ENCODE measurements at places on chromosomes 7 and 10.
A peak's percentile ranks its signal among the peaks of the same experiment; 100 is the strongest.

DNA sequence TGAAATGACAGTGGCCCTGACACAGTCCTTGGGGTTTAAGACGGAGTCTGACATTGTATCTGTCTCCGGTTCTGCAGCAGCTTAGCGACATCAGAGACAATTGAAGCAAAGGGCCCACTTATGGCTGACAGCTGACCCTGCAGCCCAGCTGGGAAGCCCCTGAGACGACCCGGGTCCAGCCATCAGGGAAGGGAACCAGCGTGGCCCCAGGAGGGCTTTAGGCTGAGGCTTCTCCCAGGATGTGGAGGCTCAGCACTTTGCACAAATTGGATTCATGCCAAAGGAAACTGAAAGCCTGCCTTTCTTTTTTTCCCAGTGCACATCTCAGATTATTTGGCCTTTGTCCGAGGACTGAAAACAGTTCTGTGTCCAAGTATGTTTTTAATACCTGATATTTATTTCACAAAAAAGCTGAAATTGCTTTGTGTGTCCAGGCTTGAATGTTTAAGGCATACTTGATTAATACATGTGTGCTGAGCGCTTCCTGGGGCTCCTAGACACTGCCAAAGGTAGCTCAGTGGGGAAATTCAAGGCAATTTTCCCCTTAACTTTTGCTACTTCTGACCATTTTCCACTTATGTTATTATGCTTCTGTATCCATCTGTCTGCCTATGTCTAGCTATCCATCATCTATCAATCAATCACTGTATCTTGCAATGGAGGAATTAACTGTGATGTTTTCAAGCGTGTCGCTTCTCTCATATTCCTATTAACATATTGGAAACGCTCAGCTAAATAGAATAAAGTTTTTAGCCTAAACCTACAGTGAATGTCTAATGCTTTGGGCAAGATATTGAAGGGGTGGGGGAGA is 34.8 kb downstream of the KLF6 start:
- no peak for DNase-seq

GRCh38 chr7:27955596-27955995 is 215.6 kb downstream of the TAX1BP1 start:
- DNase-seq = no peak

GRCh38 chr10:81019029-81019890 is 481.6 kb downstream of the SH2D4B start:
- peak; percentile 40 for DNase-seq

DNA sequence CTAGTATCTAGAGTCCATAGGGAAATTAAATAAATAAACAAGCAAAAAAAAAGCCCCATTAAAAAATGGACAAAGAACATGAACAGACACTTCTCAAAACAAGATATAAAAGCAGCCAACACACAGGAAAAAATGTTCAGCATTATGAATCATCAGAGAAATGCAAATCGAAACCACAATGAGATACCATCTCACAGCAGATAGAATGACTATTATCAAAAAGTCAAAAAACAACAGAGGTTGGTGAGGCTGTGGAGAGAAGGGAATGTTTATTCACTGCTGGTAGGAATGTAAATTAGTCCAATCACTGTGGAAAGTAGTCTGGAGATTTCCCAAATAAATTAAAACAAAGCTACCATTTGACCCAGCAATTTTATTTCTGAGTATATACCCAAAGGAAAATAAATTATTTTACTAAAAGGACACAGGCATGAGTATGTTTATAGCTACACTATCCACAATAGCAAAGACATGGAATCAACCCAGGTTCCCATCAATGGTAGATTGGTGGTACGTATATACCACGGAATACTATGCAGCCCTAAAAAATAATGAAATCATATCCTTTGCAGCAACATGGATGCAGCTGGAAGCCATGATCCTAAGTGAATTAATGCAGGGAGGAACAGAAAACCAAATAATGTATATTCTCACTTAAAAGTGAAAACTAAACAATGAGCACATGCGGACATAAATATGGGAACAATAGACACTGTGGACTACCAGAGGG is 366.5 kb upstream of the SEMA3C start:
- no peak for DNase-seq

DNA sequence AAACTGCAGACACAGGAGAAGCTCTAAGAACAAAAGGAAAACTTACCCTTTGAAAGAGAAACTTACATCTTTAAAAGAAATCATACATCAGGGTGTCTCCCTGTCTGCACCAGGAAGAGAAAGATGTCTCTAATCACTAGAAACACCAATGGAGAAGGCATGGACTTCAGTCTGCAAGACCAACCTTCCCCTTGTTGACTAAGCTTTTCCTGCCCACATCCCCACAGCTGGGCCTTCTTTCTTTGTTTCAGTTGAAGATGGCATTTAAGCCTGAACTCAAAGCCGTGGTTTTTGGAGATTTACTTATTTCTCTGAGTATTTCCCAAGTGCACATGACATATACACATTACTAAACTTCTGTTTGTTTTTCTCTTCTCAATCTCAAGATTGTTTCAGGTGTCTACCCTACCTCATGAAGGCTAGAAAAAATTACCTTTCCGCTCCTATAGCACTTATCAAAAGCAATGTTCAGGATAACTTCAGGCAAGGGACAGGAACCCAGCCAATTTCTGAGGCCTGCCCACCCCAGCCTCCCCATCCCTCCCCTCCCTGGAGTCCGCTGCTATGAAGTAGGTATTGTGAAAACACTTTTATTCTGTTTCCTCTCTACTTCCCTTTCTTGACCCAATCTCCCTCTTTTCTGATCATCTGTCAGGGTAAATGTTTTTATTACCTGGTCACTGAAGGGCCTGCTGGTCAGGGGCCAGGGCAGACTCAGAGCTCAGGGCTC is 2.8 kb upstream of the SLC29A3 start:
- peak; percentile 55 for DNase-seq

GRCh38 chr10:1582739-1583138 is 154.6 kb downstream of the ADARB2 start:
- DNase-seq = no peak

GRCh38 chr10:74967911-74968666 is 141.7 kb downstream of the KAT6B start:
- DNase-seq = peak; percentile 29

DNA sequence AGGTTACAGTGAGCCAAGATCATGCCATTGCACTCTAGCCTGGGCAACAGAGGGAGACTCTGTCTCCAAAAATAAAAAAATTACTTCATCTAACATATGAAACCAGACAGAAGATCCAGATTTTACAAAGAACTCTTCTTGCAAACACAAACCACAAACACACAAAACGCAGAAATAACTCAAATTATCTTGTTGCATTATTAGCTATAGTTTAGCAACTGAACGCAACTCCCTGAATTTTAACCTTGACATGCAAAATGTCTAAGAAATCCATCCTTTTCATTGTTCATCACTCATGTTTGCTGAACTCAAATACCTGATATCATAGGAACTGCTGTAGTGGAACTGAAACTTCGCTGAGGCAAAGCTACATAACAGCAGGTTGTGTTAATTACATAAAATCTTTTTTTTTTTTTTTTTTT is 64.1 kb downstream of the MICU1 start:
- DNase-seq = no peak

- DNase-seq = no peak
Observed at GRCh38 chr7:116968631-116969030, 15.3 kb downstream of the ST7 start.

DNA sequence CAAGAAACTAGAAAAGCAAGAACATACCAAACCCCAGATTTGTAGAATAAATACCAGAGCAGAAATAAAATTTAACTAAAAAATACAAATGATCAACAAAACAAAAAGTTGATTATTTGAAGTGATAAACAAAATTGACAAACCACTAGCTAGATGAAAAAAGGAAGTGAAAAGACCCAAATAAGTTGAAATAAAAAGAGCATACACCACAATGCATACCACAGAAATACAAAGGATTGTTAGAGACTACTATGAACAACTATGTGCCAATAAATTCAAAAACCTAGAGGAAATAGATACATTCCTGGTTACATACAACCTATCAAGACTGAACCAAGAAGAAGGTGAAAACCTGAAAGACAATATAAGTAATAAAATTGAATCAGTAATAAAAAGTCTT is 333.4 kb downstream of the SH2D4B start:
- no peak for DNase-seq

- DNase-seq = no peak
Observed at GRCh38 chr10:24207341-24207740, 1.6 kb upstream of the KIAA1217 start.

GRCh38 chr10:112539340-112539739 is 92.3 kb downstream of the VTI1A start:
- no peak for DNase-seq

GRCh38 chr10:128575761-128576160 is 449.5 kb upstream of the MKI67 start:
- DNase-seq = no peak

- no peak for DNase-seq
Observed at GRCh38 chr10:82089327-82089726, 214.3 kb downstream of the NRG3 start.

DNA sequence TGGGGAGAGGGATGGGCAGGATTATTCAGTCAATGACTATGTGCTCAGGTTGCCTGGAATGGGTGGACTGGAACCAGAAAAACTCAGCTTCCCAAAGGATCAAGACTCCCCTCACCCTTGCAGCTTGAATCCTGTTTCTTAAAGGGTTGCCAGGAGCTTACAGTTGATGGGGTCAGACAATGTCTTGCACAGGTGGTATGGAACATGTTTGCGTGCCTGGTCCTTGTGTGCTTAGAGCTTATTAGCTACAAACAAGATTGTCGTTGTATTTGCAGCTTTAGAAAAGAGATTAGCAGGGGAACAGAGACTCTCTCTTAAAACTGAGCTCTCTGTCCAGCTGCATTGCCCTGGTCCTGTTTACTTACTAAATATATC is 56.9 kb downstream of the PRR15 start:
- DNase-seq = no peak

DNA sequence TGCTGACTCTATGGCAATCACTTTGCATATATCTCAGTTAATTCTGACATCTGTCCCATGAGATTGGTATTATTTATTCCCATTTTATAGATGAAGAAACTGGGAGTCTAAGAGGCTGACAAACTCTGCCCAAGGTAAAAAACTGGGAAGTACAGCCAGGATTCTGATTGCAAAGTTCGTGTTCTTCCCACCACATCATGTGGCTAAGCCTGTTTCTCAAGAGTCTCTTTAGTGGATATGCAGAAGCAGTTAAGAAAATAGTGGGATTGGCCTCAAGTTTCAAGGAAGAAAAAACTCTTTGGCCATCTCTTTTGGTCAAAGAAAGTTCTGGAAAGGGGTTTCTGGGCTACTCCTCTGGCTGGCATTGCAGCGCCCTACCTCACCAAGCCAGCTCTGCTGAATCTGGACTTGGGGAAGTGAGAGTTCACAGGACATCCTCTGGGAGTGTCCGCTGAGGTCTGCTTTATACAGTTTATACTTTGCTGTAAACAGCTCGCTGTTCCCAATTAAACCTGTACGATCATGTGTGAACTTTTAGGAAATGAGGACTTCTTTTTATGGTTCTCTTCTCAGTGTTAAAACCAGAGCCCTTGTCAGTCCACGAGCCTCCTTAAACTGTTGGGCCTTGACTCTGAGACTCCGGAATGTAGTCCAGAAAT is 12.2 kb upstream of the BMPR1A start:
- DNase-seq = no peak

DNA sequence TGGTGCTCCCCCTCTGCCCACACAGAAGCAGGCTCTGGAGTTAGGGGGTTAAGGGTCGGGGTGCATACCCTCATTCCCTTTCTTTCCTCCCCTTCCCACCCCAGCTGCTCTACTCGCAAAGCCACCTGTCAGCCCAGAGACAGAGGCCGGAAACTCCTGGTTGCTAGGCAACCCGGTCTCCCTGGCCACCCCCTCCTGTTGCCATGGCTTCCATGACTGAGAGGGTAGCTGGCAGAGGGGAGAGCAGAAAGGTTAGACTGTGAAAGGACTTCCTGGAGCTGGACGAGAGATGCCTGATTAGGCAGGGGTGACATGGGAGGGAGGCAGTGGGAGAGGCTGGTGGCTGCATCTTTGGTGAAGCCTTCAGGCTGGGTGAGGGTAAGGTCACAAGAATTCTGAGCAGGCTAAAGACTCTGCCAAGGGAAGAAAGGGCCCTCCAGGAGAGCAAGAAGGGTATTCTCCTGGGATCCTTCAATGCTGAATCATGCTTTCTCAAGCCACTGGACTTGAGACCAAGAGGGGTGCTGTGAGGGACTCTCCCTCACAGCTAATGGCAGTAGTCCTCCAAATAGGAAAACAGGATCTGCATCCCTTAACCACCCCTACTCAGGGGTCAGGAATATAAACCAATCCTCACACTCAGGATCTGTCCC is 5.4 kb downstream of the PSD start:
- DNase-seq = peak; percentile 75

DNA sequence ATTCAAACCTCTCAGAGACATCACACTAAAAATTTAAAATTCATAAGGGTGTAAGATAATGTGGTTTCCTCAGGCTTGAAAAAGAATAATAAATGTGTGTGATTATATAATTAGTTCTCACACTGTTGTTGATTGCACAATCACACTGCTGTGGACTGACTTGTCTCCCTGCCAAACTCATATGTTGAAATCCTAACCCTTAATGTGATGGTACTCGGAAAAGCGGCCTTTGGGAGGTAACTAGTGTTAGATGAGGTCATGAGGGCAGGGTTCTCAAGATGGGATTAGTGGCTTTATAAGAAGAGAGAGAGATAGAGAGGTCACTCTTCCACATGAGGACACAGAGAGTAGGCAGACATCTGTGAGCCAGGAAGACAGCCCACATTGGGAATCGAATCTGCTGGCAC is 128.5 kb upstream of the COL1A2 start:
- no peak for DNase-seq

Measured in Jurkat, Clone E6-1 (cell line).